ENCODE measurements at places on chromosomes 3 and 15.

GRCh38 chr3:59446775-59447465 lies 397.1 kb upstream of the CFAP20DC start:
- DNase-seq = no peak

DNA sequence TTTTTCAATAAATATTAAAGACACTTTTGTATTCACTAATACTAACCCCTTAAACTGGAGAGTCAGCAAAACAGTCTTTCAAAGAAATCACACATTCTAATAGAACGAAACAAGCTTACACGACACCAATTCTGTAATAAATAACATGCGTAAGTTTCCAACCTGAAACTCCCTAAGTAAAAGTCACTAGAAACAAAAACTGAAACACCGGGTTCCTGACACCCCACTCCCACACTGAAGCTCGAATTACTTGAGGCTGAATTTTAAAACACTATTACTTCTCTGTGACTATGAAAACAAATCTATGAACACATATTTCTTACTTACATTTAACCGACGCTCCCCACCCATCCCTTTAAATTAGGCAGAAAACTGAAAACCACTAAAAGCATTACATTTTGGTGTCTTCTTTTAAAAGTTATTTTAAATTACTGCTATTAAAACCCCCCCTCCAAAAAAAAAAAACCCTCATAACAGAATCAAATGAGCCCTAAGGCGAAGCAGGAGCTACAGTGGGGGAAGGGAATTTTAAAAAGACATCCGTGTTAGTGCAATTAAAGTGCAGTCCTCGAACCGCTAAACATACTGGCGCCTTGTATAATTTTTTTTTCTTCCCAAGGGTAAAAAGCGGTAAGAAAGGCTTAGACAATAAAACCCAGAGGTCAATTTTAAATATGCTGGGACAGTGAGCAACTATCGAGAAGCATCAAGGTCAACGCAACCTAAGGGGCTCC lies 878 bp downstream of the SPPL2A start:
- DNase-seq = no peak

- no peak for DNase-seq
These were observed 61.2 kb upstream of the STRIT1 start for GRCh38 chr3:155354658-155355057.

- no peak for DNase-seq
These were observed 178.1 kb downstream of the OPA1 start for GRCh38 chr3:193771011-193771652.

- no peak for DNase-seq
These were observed 11.3 kb upstream of the RPL39L start for GRCh38 chr3:187150599-187150998.

DNA sequence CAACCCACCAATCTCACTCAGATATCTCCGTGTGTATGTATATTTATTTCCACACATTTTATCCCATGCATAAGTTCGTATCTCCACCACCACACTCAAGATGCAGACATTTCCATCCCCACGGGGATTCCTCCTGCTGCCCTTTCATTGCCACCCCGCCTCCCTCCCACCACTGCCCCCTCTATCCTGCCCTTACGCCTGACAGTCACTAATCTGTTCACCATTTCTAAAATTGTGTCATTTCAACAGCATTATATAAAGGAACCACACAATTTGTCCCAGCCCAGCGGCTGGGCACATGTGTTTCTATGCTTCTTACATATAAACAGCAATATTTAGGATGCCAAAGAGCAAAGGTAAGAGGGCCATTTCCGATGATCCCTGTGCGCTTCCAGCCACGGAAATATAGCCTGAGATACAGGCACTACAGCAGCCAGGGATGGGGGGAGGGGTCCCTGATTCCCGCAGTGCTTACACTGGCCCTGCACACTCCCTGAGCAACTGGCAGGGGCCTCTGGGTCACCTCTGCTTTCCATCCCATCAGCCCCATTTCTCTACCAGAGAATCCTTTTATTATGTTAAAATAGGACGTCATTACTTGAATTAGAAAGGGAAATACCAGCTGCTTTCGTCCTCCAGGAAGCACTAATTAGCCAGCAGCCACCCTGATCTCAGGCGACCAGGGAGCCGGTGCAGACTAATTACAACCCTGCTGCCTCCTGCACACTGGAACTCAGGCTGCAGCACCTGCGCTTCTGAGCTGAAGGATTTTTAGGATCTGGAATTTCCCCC lies 372.0 kb upstream of the ATP10A start:
- DNase-seq = no peak

DNA sequence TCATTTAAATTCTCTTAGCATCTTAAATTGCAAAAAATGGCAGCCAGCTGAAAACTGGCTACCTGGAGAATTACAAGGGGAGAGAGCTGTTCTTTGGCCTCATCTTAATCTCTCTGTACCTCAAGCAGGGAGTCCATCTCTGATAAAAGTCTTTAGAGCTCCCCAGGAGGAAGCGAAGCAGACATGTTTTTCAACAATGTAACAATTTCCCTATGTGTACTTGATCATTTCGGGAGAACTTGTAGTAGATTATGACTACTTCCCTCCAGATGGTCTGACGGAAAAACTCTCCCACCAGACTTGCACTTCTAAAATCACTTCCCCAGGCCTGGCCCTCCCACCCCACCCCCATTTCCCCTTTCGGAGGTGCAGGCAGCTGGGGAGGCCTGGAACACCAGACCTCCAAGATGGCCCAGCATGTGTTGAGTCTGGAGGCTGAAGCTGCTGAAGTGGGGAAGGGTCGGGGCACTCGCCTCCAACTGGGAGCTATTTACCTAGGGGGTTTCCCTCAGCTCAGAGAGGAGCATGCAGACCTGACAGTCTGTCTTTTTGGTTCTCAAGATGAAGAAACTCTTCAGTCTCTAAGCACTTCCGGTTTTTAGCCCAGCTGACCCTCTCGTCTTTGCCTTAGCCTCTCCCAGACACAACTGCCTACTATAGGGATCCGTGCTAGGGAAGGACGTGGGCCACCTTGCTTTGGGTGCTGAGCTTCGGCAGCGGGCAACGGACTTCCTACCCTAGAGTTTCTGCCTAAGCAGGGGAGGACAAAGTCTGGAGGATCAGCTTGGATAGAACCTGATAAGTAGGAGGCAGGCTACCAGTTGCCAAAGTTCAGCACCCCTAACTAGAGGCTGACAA lies 164.0 kb upstream of the TBL1XR1 start:
- no peak for DNase-seq

DNA sequence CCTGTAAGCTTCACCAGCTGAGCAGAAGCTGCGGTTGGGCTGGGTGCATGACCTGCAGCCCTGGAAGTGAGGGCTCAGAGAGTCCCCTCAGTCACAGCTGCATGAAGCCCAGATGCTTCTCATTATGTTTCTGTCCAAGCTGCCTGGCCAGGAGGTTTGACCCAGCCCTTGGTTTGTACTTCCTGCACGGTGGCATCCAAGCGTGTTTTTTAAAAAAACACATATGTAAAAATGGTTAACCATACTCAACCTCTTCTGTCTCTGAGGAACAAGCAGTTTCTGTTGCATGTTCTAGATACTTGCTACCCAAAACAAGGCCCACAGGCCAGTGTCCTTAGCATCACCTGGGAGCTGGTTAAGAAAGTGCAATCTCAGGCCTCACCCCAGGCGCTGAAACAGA lies 76.0 kb upstream of the ATP10A start:
- DNase-seq = no peak

DNA sequence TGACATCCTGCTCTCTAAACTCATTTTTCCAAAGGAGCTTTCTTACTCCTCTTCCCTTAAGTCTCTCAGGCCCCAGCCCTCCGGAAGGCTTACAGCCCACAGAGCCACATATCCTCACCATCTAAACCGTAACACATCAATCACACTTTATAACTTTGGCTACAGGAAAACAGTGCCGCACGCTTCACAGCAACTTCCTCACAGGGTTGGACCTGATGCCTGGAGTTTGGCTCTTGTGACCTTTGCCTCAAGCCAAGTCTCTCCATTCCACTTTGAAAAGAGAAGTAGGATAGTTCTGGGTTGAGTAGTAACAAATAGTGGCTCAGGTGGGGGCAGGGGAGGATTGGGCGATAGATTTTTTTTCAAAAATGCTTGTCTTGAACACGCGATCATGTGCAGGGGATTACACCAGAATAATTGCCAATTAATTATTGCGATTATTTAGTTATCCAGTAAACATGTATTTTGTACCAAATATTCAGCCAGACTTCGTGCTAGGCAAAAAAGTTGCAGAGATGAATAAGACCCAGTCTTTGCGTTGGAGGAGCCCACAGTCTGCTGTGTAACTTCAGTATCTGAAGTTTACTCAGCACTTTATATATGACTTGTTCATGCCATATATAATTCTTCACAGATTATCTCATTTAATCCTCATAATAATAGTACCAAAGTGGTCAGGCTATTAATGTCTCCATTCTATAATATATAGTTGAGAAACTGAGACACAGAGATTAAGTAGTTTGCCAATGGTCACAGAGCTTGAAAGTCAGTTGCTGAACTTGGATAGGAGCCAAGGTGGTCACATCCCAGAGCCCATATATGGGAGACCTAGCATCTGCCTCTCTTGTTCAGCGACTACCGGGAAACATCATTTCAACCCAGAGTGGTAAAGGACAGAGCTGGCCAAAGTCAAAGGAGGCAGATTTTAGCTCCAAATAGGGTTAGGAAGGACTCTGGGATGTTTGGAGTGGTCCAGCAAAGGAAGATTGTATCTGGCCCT lies 2.4 kb upstream of the ETV5 start:
- DNase-seq = no peak

GRCh38 chr15:75661100-75661755 lies 13.5 kb downstream of the SNX33 start:
- DNase-seq = peak; percentile 100

DNA sequence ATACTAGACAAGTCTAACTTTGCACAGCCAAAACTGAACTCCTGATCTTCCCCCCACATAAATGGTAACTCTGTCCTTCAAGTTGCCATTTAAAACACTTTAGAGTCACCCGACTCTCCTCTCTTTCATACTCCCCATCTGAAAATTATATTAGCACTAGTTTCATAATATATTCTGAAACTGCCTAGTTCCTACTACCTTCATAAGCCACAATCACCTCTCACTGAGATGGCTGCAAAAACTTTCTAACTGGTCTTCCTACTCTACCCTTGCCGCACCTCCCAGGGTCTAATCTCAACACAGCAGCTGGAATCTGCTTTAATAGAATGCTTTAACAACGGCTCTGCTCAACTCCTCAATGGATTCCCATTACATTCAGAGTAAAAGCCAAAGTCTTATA lies 55.0 kb downstream of the GLB1 start:
- DNase-seq = no peak

GRCh38 chr15:85324202-85324601 lies 56.2 kb upstream of the AKAP13 start:
- no peak for DNase-seq

GRCh38 chr3:179181993-179182551 lies 33.9 kb downstream of the PIK3CA start:
- DNase-seq = no peak

- no peak for DNase-seq
These were observed 1064.3 kb upstream of the EPHA6 start for GRCh38 chr3:95750097-95750496.

DNA sequence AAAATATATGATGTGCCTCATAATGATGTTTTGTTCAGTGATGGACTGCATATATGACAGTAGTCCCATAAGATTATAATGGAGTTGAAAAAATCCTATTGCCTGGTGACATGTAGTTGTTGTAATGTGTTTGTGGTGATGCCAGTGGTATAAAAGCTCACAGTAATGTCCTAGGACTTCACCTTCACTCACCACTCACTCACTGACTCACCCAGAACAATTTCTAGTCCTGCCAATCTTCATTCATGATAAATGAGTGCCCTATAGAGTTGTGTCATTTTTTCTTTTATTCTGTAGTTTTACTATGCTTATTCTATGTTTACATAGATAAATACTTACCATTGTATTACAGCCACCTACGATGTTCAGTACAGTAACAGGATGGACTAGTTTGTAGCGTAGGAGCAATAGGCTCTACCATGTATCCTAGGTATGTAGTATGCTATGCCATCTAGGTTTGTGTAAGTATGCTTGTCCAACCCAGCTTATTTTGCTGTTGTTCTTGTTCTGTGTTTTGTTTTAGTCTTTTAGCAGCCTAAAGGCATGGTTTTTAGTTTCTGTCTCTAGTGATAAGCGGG lies 88.5 kb upstream of the LRRFIP2 start:
- DNase-seq = no peak

GRCh38 chr3:123201223-123201556 lies 553 bp upstream of the SEC22A start:
- no peak for DNase-seq

GRCh38 chr15:29056839-29057450 lies 171.2 kb downstream of the APBA2 start:
- DNase-seq = peak; percentile 29

GRCh38 chr15:68368731-68369435 lies 63.1 kb downstream of the ITGA11 start:
- peak; percentile 55 for DNase-seq

DNA sequence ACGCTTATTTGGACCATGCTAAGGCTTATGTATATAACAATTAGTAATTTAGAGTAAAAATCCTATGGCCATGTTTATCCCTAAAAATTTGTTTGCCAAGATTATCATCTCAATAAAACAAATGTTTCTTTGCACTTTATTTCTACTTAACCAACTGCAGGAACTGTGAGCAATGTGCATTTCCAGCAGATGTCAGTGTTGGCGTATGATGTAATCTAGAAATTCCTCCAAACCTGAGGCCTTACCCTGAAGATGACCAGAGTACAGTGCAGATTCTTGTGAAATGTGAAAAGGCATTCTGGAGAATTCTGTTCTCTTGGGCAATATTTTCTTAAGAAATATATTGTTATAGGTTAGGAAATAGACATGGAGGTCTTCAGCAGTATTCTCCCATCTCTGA lies 205.9 kb downstream of the MBNL1 start:
- no peak for DNase-seq

GRCh38 chr3:36709281-36709680 lies 55.1 kb downstream of the DCLK3 start:
- no peak for DNase-seq

DNA sequence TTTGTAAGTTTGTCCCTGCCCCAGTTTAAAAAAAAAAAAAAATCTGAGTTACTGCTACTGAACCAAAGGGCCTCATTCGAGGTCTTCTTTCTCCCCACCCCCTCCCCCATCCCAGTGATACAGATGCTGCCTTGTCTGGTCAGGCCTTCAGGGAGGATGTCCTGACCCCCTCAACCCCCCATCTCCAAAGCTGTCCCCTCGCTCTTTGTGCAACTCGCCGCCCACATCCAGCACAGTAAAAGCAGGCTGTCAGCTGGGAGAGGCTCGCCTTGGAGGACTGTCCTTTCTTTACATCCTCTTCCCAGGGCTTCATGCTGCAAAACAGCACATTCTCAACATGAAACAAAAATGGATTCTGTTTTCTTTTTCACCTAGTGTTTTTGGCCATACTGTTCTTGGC lies 133.4 kb downstream of the VGLL4 start:
- no peak for DNase-seq
